Activated naive CD8-positive, alpha-beta T cell treated with anti-CD3 and anti-CD28 coated beads, Interleukin-2, amount 50 U/mL, for 16 hours (primary cell): ENCODE measurements at places on chromosomes 5 and 9.
A peak's percentile ranks its signal among the peaks of the same experiment; 100 is the strongest.

- no peak for DNase-seq
Observed at GRCh38 chr5:360257-361027, 38.9 kb downstream of the AHRR start.

- no peak for DNase-seq
Observed at GRCh38 chr9:111029260-111029659, 9.0 kb downstream of the LPAR1 start.

GRCh38 chr5:146103594-146103993 is 1.8 kb downstream of the PLAC8L1 start:
- no peak for DNase-seq

- DNase-seq: no peak
Observed at GRCh38 chr9:106707291-106707690, 155.7 kb upstream of the ZNF462 start.

DNA sequence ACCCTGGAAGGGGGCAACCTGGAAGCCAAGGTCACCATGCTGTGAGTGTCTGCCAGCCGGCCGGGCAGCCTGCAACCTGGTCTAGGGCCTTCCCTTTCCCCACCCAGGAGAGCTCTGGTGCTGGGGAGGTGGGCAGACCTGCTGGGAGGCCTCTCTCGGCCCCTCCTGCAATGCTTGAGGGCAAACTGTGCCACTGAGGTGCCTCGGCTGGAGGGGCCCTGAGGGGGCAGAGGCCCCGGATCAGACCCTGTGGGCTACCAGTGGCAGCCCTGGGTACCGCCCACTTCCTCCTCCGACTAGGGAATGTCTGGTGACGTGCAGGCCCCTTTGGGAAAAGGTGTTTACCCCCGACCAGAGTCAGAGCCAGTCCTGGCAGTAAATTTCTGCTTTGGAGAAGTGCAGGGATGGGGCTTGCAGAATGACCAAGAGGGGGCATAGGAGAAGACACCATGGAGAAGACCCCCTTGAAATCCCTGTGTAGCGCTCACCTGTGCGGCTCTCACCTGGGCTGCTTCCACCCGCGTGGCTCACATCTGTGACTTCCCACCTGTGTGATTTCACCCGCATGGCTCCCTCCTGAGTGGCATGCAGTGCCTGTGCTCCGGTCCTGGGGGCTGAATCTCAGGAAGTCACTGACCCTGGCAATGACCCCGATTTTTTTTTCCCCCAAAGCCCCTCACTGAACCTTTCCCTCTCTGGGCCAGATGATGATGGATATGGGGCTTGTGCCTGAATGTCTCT is 1.1 kb downstream of the LCN1 start:
- DNase-seq: no peak

DNA sequence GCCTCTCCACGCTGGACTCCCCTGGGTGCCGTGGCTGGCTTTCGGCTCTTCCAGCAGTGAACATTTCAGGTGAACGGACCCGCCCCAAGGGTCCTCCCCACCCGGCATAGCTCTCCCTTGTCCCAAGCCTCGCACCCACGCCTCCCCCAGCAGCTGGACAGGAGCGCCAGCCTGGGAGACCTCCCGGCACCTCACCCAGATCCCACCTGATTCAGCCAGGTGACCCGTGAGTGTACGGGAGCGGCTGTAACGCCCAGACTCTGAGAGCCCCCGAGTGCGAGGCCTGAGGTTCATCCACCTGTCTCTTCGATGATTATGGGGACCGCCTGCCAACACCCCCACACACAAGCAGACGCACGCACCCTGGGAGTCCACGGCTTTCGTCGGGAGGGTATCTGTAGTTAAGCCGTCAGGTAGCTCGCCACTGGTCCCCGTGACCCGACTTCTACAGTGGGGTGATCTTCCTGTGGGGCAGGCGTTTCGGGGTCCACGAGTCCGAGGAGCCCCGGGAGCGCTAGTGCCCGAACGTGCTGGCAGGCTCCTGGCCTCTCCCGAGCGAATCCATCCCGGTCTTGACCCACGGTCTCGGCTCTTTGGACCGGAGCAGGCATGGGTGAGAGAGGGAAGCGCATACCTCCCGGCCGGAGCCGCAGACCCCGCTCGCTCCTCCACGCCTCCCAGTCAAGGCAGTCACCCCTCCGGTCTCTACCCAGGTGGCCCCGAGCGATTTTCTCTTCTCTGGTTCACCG is 14.9 kb downstream of the TRIM7 start:
- no peak for DNase-seq

- no peak for DNase-seq
Observed at GRCh38 chr5:38809388-38810359, 36.1 kb upstream of the OSMR start.

- no peak for DNase-seq
Observed at GRCh38 chr9:68768619-68769018, 63.6 kb downstream of the PIP5K1B start.

DNA sequence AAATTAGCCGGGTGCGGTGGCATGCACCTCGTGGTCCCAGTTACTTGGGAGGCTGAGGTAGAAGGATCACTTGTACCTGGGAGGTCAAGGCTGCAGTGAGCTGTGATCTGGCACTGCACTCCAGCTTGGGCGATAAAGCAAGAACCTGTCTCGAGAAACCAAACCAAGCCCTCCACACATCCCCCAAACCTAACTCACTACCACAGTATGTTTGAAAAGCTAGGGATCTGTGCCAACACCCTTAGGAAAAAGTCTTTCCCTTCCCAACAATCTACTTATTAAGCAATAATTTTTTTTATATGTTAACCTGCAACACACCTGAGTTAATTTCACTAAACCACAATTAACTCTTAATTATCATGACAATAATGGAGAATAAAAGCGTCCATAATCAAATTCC is 2.2 kb downstream of the UBTD2 start:
- no peak for DNase-seq

GRCh38 chr5:174573221-174573994 is 151.0 kb upstream of the MSX2 start:
- no peak for DNase-seq

- DNase-seq: no peak
Observed at GRCh38 chr5:113489299-113489698, 1.0 kb upstream of the MCC start.

- DNase-seq: no peak
Observed at GRCh38 chr9:113853333-113853732, 22.8 kb upstream of the ZNF618 start.

- no peak for DNase-seq
Observed at GRCh38 chr5:132692632-132692967, 18.8 kb downstream of the IL4 start.

- DNase-seq: peak; percentile 1
Observed at GRCh38 chr5:120457839-120458507, 6.1 kb upstream of the PRR16 start.

- DNase-seq: no peak
Observed at GRCh38 chr9:76092572-76092971, 202.1 kb downstream of the PCSK5 start.

DNA sequence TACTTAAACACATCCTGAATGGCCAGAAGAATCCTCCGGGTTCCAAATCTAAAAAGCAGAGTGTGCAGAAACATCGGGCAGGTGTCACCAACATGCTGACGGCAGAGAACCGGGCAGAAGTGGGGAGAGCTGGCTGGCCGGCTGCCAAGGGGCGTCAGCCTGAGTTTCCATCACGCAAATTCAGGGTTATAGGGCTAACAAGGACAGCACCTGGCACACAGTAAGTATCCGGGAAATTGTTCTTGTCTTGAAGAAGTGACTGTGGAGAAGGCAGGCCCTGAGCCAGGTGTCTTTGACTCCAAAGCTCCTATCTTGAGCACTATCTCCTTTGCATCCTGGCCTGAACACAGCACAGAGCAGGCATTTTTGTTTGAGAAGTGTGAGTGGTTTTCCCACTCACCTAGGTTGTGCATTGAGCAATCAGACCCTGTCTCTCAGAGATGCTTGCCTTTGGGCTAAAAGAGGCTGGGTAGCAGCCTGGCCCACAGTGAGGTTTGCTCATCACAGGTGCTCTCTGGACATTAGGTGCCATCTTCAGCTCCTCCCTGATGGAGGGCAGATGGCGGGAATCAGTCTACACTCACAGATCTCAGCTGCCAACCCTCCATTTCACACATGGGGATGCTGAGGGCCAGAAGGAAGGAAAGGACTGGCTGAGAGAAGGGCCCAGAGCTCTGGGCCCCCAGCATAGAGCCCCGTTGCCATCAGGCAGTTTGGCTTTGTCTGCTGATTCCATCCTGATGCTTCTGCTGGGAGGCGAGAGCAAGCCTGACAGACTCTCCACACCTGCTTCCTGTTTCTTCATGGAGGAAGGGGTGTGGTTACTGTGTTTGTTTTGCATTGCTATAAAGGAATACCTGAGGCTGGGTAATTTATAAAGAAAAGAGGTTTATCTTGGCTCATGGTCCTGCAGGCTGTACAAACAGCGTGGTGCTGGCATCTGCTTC is 52.8 kb downstream of the WHRN start:
- DNase-seq: no peak

DNA sequence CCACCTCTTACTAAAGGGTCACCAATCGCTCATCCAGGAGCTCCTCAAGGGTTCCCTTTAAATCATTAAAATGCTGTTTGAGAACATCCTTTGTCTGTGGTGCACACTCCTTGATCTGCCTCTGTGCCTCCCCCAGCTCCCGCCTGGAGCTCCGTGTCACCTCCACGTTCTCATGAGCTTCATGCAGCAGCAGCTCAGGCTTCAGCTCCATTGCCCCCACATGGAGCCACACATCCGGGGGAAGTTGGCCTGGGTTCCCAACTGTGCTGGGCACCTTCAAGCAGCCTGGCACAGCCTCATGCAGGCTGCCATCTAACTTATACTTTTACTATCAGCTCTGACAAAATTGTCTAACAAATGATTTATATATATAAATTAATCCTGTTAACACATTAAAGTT is 585.8 kb upstream of the FAM174A start:
- no peak for DNase-seq

DNA sequence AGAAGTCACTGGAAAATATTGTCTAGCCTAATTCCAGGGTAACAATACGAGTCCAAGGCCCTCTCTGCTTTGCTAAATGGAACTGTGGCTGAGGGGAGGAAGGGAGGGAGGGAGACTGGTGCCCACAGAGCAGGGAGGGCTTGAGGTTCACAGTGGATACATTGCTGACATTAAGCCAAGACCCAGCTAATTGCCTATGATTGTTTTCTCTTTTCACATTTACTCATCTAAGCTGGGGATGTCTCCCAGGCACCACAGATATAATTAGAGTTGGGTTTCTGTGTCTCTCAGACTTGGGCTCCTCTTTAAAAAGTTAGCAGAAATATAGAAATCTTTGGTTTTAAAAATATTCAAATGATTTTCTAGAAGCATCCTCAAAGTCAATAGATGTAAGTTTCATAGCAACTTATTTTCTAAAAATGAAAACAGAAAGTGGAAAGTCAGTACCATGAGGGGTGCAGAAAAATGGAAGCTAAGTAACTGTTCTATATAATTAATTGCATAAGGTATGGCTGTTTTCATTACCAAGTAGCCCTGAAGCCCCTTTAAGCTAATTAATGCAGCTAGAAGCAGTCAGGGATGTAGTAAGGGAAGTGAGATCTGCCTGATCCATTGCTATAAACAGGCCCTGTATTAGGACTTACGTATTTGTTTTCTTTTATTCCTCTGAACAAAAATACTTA is 259.8 kb downstream of the NDUFS4 start:
- no peak for DNase-seq

DNA sequence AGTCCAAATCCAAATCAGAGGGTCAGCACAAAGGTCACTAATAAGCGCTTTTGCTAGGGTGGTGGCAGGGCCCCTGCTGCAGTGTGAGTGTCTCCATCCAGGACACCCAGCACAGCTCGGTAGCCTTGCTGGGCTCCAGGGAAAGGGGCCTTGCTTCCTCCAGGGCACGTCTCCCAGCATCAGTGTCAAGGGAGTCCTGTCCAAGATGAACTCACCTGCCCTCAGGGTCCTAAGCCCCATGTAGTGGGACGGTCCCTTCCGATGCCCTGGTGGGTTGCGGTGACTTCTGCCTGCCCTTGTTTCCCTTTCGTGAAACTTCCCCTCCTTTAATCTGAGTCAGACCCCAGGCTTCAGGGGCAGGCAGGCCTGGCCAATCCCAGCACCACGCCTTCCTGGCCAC is 101.7 kb downstream of the ZNF354C start:
- DNase-seq: no peak

DNA sequence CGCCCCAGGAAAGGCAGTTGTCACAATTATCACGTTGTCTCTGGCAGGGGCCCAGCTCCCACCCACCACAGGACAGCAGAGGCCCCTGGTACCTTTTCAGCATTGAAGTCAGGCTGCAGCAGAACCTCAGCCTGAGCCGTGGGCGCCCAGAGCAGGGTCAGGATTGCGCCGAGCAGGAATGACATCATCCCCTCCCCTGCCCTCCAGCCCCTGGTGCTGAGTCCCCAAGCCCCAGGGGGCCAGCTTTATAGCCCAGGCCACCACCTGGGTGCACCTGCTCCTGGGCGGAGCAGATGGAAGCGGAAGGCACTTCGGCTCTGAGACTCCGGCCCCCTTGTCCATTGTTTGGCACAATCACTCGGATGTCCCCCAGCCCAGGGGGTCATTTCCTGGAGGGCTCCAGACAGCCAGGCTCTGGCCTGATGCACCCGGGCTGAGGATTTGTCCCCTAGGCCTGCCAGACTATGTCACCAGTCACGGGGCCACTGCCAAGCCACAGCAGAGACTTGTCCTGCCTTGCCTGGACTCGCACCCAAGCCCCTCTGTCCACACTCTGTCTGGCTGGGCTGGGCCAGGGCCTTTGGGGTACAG is at the start of gene LCN15:
Gene LCN15, minus strand, starts transcription at position 218 of the 591 bp plus-strand sequence. Its CDS starts 30 bp downstream, at position 188.
- no peak for DNase-seq

DNA sequence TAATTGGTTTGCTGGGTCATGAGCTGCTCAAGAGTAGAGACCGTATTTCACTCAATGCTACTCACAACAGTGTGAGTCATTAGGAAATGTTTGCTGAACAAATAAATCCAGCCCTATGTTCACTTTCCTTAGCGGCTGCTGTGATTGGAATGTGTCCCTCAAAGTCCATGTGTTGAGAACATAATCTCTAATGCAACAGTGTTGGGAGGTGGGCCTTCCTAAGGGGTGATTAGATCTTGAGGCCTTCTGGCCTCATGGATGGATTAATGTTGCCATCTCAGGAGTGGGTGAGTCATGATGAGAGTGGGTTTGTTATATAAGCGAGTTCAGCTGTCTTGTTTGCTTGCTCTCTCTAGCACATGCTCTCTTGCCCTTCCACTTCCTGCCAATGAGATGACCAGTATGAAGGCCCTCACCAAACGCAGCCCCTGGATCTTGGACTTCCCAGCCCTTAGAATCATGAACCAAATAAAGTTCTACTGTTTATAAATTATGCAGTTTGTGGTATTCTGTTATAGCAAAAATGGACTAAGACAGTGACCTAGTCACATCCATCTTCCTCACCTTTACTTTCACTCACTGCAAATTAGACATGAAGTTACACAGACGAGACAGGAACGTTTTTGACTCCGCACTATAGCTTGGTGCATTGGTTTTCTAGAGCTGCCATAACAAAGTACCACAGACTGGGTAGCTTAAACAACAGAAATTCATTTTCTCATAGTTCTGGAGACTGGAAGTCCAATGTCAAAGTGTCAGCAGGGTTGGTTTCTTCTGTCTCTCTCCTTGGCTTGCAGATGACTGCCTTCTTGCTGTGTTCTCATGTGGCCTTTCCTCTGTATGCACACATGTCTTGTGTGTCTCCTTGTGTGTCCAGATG is 50.9 kb upstream of the FAM169A start:
- DNase-seq: no peak

GRCh38 chr9:88508326-88508725 is 26.7 kb upstream of the NXNL2 start:
- no peak for DNase-seq

- no peak for DNase-seq
Observed at GRCh38 chr5:120464627-120465435, 731 bp downstream of the PRR16 start.

- DNase-seq: no peak
Observed at GRCh38 chr5:10323588-10324488, 16.1 kb upstream of the CMBL start.
